ENCODE measurements at places on chromosomes 12 and 14.

- no peak for DNase-seq
Observed at GRCh38 chr12:116609319-116610114, 50.3 kb downstream of the MAP1LC3B2 start.

- DNase-seq = no peak
Observed at GRCh38 chr14:76904100-76904739, 78.0 kb downstream of the LRRC74A start.

- DNase-seq = no peak
Observed at GRCh38 chr12:112252184-112252583, 126.8 kb downstream of the TRAFD1 start.

DNA sequence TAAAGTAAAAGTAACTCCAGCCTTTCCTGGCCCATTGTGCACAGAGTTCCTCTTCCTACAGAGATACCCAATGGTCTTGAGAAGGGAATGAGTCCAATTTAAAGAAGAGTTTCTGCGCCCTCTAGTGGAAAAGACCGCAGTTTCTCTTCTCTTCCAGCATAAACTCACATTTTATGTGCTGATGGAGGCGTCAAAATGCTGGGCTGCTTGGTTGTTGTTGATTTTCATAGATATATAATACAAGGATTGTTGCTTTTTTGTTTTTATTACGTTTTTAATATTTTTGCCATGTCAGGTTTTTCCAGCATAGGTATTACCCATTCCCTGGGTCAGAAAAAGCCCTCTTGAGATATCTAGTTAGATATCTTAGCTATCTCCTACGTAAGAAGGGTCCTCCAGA lies 356.9 kb upstream of the STXBP6 start:
- DNase-seq = no peak

DNA sequence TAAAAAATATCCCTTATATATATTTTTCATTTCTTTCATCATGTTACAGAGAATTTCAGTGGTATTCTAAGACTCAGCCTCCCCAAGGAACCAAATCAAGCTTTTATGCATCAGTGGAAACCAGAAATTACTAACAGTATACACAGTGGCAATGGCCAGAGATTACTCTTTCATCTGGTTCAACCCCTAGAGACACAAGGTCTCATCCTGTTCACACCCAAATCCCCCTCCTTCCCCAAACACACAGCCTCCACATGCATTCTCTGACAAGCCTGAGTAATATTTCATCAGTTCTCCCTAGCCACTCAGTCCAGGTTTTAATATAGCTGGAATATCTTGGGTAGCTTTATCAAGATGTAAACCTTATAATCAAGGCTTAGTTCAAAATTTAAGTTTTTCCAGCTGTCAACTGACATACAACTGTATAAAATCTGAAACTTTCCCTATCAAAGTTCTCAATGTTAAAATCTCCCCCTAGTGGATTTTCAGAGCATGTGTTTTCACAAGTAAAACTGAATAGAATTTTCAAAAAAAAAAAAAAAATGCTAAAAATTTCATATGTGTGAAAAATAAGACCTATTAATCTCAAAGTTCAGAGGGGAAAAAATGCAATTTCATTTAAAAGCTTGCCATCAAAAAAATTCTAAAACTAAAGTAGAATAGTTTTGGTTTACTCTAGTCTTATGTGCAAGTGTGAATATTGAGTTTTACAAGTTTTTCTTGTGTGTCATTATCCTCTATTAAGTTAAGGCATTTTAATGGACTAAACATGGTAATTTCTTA lies 10.5 kb upstream of the SSTR1 start:
- DNase-seq = no peak

- DNase-seq = no peak
Observed at GRCh38 chr12:802242-803120, 50.1 kb downstream of the WNK1 start.
